ENCODE measurements at places on chromosomes 7 and 10.

DNA sequence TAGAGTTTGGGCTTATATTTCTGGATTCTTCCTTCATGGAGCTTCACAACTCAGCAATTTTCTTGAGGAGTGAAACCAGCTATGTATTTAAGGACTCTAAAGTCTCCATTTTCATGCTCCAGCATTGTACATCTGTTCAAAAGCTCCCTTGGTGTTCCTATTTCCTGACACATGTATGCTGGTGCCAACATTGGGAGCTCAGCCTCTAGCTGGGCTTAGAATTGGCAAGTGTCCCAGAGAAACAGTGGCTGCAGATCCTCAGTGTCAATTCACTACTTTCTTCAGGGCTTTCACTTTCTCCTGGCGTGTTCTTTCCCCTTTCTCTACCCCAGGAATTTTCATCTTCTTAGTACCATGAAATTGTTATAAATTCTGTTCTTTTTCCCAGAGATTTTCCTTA lies 103.1 kb downstream of the ZNF467 start:
- peak; percentile 91 for DNase-seq

- no peak for DNase-seq
These were observed 105.4 kb downstream of the GRM3 start for GRCh38 chr7:86748843-86749719.

DNA sequence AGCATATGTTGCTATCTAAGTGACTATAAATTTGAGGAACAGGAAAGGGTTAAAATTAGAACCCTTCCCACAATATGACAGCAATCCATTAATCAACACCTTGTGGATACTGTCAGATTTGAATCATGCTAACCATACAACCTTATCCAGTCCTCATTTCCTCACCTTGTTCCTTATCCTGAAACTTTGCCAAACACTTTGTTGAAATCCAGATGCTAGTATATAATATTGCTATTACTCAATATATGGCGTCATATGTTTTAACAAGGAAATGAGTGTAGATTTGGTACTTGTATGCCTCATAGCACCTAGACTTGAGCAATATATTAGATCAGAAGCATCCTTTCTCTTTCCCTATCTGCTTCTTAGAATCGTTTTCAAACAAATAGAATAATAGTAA lies 66.3 kb upstream of the SLC25A13 start:
- no peak for DNase-seq

DNA sequence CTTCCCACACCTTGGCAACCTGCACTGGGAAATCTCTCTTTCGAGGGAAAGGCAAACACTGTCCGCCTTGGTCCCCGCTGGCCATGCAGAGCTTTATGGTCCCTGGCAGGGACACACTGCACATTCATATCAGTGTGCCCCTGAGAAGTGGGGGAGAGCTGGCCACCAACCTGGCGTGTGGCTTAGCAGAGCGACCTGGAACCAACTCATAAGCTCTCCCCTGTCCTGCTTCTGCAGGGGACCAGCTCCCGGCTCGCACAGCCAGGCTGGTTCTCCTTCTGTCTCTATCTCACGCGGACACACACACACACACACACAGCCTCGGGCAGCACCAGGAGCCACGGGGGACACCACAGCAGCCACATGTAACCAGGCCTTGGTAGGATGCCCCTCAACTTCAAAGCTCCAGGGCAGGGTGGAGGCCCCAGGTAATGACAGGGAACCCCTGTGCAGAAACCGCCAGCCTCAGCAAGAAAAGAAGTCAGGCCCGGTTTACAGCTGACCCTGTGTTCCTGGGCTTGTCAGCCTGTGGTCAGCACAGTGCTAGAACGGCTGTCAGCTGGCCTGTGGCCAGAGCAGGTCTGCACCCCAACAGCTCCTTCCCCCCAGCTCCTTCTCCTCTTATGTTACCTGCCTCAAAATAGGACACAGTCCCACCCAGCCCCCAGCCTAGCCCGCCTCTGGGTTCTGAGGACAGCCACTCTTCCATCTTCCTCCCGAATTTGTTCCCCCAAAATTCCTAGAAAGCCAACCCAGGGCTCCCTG lies 69.3 kb downstream of the OAT start:
- DNase-seq = no peak

DNA sequence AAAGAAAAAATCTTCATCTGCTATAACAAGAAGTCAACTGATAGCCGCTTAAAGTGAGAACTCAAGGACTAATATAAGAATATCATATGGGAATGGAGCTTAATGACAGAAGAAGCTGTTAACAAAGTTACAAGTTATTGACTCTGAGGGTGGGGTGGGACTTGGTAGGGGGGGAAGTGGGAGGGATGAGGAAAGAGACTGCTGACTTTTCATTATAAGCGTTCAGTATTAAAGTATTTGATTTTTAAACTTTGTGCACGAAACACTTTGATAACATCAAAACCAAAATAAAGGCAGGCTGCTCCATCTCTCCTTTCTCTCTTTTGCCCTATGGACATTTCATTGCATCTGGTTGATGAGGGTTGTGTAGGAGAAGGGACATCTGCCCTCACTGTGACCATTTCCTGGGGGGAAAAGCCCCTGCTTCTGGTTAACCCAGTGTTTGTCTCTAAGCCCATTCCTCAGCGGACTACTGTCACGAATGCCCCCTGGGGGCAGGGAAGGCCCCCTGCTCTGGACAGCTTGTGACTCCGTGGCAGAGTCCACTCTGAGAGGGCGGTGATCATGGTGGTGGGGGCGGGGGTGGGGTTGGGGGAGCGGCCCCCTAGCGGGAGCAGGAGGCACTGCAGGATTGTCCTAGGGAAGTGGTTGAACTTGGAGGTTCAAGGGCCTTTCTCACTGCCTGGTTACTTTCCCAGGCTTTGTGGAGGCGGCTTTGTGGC lies 17.4 kb downstream of the SLC13A4 start:
- DNase-seq = no peak

DNA sequence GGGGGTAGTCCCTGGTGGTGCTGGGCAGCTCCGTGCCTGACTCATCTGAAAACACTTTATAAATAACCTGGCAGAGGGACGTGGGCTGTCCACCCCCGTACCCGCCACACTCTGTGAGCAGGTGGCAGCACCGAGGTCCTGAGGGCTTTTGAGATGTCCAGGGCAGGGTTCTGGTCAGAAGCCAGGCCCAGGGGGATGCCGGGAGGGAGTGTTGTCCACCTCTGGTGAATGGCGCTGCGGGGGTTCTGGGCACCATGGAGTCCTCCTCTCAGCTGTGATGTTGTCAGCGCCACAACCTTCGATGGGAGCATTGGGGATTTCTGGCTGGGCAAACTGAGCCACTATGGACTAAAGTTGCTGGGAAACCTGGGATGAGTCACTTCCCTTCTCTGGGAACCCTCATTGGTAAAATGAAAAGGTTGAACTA lies 27.4 kb upstream of the GOLGA7B start:
- peak; percentile 51 for DNase-seq

GRCh38 chr10:122558452-122558851 lies 2.1 kb upstream of the DMBT1 start:
- DNase-seq = no peak

- DNase-seq = no peak
These were observed 73.3 kb upstream of the MTPN start for GRCh38 chr7:136050462-136050847.

- DNase-seq = peak; percentile 79
These were observed 58.4 kb downstream of the DNAJC12 start for GRCh38 chr10:67779465-67780203.

GRCh38 chr7:29449569-29450260 lies 113.9 kb upstream of the PRR15 start:
- DNase-seq = no peak
